Uterus (tissue), 4 donors: ENCODE measurements at places on chromosomes 5 and 9.

DNA sequence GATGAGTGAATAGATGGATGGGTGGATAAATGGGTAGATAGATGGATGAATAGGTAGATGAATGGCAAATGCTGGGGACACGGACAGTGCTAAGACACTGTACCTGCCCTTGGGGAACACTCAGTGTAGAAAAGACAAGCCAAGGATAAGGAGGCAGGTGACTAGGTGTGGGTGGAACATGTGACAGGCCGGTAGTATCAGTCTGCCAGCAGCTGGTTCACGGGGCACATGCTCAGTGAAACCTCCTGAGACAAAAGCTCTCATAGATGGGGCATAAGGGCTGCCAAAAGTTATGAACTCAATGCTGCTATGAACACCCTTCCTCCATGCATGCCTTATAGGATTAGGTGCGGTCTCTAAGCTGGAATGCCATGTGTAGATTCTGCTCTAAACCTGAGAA lies 71.0 kb downstream of the C5orf15 start:
- no peak for DNase-seq

DNA sequence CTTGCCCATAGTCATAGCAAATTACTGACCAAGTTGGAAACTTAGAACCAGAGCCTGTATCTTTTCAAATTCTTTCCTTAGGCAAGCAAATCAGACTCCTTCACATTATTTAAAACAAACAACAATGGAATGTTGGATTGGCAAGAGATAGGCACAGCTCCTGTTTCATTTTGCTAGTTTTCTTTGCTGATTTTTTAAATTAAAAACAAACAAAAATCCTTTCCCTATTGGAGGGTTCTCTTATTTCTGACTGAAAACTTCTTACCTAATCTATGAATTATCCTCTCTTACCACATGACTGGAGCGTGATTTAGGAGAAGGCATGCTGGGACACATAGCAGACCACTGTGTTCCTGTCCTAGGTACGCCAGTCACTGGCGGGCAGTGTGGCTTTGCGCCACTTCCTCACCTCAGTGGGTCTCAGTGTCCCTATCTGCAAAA lies 63.0 kb downstream of the TTC39B start:
- no peak for DNase-seq

DNA sequence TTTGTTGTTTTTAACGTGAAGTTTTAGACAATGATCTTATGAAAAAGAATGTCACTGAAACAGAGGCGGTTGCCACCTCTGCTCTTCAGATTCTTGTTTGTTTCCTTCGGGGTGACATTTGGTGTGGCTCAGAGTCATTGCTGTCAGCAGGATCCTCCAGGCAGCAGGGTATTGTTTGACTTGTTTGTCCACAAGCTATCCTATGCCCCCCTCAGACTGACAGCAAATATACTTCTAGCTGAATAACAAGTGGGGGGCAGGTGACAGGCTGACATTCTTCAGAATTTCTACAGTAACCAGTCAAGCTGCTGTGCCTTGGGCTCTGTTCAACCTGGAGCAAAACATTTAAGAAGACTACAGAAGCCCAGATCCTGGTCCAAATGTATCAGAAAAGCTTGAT lies 383.3 kb downstream of the YTHDC2 start:
- no peak for DNase-seq

GRCh38 chr9:88503845-88504764 lies 30.9 kb upstream of the NXNL2 start:
- no peak for DNase-seq

- no peak for DNase-seq
Observed at GRCh38 chr5:11289733-11290132, 528.7 kb upstream of the DAP start.

DNA sequence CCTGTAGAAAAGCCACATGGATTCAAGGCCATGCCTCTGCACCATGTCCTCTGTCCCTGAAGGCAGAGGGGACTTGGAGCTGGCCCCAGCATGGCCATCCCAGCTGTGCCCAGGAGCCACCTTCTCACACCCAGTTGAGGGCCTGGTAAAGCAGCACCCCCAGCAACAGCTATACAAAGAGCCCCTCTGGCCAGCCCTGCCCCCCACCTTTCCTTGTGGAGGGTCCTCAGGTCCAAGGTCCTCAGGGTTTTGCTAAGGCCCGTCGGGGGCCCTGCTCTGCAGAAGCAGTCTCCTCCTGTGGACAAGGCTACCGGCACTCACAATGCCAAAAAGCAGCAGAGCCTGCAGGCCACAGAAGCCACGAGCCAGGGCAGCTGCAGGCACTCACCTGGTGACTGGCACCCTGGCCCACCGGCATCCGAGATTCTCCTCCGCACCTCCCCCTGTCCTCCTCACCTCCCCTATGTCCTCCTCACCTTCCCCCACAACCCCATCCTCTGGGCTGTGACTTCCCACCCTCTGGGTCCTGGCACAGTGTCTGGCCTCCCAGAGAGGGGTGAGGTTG lies 39.9 kb upstream of the LPCAT1 start:
- DNase-seq = no peak

- DNase-seq = no peak
Observed at GRCh38 chr5:76351577-76351976, 51.5 kb upstream of the IQGAP2 start.

DNA sequence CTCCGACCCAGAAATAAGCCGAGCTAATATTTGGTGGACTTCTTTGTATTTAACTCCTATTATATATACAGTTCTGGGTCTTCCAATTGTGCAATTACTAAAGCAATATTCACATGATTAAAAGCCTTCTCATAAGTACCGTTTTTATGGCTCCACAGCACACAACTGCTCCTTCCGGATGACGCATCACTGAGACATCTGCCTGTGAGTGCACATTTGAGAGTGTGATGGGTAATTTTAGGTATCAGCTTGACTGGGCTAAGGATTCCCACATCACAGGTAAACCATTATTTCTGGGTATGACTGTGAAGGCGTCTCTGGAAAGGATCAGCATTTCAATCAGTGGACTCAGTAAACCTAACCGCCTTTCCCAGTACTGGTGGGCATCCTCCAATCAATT lies 77.5 kb upstream of the SYK start:
- no peak for DNase-seq

- DNase-seq = peak; percentile 24
Observed at GRCh38 chr5:171336521-171337209, 27.6 kb downstream of the TLX3 start.

DNA sequence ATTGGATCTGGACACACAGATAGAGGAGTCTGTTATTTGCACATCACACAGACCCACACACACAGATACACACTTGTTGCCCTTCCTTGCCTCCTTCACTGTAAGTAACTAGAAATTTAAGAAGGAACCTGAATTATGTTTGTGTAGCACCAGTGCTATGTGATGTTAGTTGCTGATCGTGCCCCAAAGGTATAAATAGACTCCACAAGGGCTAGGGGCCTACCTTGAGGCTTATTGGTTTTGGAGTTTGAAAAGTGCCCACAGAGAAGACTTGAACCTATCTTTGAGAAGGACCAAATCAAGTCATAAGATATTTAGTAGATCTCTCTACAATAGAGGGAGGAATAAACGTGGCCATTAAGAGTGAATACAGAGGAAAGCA lies 8.8 kb upstream of the TGFBI start:
- DNase-seq = no peak

- no peak for DNase-seq
Observed at GRCh38 chr5:111855356-111855755, 98.4 kb upstream of the NREP start.

GRCh38 chr5:121273833-121274433 lies 577.7 kb upstream of the FTMT start:
- no peak for DNase-seq

GRCh38 chr5:32866138-32866537 lies 155.0 kb downstream of the NPR3 start:
- DNase-seq = no peak

DNA sequence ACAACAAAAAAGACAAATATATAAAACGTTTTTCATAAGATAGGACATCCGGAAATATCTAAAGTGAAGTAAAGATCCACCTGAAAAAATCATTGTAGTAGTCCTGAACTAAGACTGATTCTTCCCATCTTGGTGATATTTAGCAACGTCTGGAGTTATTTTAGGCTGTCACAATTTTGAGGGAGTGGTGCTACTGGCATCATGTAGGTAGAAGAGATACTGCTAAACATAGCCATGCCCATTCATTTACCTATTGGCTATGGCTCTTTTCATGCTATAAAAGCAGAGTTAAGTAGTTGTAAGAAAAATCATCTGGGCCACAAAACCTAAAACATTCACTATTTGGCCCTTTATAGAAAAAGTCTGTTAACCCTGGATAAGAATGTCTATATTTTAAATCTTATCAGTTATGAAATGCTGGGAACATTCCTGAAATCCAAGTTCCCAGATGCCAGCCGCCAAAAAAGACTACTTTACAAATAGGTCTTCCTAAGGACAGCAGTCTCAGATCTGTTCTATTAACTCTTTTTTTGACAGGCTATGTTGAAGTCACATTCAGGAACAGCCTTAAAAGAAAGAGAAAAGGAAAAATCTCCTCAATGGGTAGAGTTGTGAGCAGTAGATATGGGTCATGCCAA lies 27.0 kb downstream of the RAPGEF6 start:
- DNase-seq = no peak

- peak; percentile 57 for DNase-seq
Observed at GRCh38 chr5:34655354-34655991, 655 bp upstream of the RAI14 start.
